ENCODE measurements at places on chromosomes 16 and 17. TPM values are rescaled to one million over a fixed set of nuclear protein-coding genes. Genes with fewer than 3 reads are reported as not detected.

DNA sequence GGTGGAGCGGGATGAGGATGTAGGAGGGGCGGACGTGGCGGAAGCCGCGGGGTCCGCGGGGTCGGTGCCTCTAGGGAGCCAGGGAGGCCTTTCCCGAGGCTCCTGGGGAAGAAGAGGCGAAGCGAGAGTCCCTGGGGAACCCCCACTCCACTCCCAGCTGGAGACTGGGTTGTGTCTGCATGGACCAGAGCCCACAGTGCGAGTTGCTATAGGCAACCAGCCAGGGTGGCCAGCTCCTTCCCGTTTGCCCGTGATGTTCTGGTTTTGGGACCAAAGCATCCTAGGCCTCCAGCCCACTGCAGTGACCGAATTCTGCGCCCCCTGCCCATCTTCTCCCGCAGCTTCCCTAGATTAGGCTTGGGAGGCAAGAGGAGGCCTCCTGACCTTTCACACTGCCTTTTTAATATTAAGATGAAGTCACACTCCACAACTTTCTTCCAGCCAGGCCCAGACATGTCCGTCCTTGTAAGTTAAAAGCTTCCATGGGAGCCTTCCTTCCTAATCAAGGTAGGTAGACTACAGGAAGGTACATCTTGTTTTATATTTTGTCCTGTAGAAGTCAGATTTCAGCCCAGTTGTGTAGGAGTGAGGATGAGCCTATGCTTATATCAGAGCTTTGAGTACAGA is 469 bp downstream of the AMZ2 start:
- no peak for DNase-seq

The ITGB3 gene
- 17.9 TPM for total RNA-seq

- no peak for DNase-seq
Measured at GRCh38 chr16:86455116-86455515, 55.2 kb upstream of the FOXF1 start.

GRCh38 chr17:57975044-57975443 is 13.0 kb downstream of the VEZF1 start:
- no peak for DNase-seq

The VPS35L gene
- 61.2 TPM for total RNA-seq

The IL32 gene
- total RNA-seq, result 36.0 TPM

The KRTAP3-1 gene
- total RNA-seq, result not detected

DNA sequence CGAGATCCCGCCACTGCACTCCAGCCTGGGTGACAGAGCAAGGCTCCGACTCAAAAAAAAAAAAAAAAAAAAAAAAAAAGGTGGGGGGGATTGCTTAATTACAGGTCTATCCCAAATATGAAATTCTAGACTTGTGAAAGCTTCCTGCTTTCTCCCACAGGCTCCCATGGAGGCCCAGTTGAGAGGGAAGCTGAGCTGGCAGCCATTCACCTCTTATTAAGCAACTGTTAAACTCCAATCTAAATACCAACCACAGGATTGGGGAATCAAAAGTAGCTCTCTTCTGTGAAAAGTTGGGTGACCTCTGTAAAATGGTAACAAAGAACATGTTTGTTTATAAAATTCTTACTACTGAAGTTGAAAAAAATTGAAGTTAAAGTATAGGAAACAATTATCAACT is 45.8 kb upstream of the STAC2 start:
- no peak for DNase-seq

GRCh38 chr17:3003296-3004149 is 59.9 kb downstream of the OR1D5 start:
- peak; percentile 87 for DNase-seq

GRCh38 chr17:6554871-6555330 is 1.5 kb downstream of the PITPNM3 start:
- DNase-seq, result no peak

GRCh38 chr16:8575399-8575798 is 14.9 kb downstream of the TMEM114 start:
- DNase-seq, result no peak

- no peak for DNase-seq
Measured at GRCh38 chr17:77146882-77147281, 6.1 kb downstream of the SEC14L1 start.

GRCh38 chr17:51032850-51033249 is 87.8 kb downstream of the SPAG9 start:
- DNase-seq, result no peak

DNA sequence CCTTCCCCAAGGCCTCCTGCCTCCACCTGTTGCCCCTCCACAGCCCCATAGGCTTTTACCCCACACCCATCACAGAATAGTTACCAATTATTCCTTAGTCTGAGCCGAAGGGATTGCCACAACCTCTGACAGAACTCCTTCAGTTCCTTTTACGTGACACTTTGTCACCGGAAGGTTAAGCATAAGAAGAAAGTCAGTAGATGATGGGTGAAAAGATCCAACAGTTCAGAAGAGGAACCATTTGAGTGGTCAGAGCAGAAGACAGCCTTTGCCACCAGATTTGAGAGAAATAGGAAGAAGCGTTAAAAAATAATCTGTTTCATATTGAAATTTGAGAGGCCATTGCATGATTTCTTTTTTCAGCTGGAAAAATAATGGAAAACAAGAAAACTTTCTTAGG is 1.2 kb downstream of the SRR start:
- no peak for DNase-seq

- DNase-seq, result no peak
Measured at GRCh38 chr16:14015461-14015860, 55.7 kb upstream of the MRTFB start.

- DNase-seq, result no peak
Measured at GRCh38 chr16:13829697-13830299, 90.2 kb upstream of the ERCC4 start.
